ENCODE measurements at places on chromosomes 2 and 18.

GRCh38 chr2:66324909-66325528 lies 109.9 kb upstream of the MEIS1 start:
- no peak for DNase-seq

DNA sequence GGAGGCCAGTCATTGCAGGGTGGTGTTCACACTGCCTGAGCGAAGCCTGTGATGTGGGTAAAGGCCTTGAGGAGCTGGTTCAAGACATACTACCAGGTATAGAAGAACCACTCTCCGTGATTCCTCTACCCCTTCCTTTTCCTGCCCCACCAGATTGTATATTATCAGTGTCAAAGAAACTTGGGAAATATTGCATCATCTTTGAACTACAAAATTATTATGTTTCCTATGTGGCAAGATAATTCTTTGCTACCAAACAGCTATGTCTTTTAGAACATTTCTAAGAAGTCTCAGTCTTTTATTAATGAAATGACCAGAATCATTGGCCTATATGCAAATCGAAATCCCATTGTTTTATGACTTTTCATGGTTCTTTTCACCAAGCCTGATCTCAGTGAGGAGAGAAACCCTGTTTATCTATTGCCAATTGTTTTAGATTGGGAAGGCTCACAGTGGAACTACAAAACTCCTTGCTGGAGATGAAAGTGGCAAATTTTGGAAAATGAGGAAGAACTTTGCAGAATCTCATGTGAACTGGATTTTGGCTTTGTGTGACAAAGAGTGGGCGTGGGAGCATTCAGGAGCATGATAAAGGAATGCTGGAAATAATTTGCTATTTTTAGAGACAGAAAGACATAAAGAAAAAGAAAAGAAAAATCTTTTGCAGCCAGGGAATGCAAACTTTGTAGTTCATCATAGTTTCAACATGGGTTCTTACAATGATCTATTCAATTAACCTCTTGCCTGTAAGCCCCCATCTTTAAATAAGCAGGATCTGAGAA lies 286.9 kb downstream of the INSIG2 start:
- no peak for DNase-seq

- DNase-seq = no peak
Measured at GRCh38 chr2:48519593-48519992, 10.4 kb upstream of the STON1 start.

DNA sequence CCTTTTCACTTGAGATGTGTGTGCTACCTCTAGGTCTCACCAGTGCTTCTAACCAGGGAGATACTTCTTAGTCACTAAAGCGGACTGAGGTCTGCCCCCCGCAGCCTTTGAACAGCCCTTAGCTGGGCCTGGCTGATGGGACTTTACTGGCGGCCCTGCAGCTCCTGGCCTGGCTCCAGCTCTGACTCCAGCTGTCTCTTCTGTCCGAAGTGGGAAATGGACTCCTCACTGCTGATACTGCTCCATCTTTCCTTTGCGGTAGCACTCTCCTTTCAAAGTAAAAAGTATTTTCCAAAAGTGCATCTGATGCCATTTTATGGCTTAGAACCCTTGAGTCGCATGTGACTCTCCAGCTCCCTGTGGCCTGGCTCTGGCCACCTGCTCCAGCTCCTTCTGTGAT lies 64.5 kb downstream of the ATP9B start:
- DNase-seq = no peak

GRCh38 chr2:1800716-1801388 lies 56.5 kb upstream of the PXDN start:
- DNase-seq = no peak

Data from stimulated activated CD4-positive, alpha-beta T cell treated with anti-CD3 and anti-CD28 coated beads, Interleukin-2, amount 100 ng/mL, for 24 hours (primary cell).